ENCODE measurements at places on chromosomes 2 and 18.

DNA sequence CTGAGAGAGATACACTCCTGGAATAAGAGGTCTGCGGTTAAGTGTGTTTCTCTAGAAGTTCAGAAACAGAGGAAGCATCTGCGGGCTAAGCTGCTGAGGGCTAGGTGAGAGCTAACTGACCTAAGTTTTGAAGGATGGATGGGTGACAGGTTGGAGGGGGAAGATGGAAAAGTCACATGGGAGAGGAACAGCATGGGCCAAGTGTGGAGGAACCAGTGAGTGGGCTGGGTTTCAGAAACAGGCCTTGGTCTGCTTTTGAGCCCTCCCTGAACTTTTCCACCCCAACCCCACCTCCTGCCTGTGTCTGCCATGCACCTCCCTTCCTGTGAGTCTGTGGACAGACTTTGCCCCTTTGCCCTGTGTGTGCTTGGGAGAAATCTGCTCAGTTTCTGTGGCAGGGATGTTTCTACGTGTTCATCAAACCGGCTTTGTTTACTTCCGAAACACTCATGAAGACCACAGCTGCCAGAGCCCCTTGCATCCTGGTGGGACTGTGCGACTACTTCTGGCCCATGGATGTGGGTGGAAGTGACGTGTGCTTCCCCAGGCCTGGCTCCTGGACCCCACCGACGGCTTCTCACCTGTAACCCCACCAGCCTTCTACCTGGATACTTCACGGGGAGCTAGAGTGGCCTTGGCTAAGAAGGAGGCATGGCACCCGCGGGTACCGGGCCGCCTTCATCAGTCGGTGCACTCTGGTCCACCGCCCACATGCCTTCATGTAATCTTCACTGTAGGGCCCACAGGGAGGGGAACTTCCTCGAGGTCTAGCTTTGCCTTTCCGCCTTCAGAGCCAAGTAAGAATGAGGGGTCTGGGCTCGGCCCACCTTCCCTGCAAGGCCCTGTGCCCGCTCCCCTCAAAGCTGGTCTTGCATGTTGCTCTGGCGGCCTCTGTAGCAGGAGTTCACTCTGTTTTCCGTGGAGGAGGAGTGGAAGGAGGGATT lies 1.4 kb upstream of the HPCAL1 start:
- DNase-seq, result no peak

- DNase-seq, result no peak
These were observed 200.4 kb downstream of the CTNNA2 start for GRCh38 chr2:79713131-79713785.

- no peak for DNase-seq
These were observed 36.7 kb downstream of the SP140 start for GRCh38 chr2:230262246-230262645.

DNA sequence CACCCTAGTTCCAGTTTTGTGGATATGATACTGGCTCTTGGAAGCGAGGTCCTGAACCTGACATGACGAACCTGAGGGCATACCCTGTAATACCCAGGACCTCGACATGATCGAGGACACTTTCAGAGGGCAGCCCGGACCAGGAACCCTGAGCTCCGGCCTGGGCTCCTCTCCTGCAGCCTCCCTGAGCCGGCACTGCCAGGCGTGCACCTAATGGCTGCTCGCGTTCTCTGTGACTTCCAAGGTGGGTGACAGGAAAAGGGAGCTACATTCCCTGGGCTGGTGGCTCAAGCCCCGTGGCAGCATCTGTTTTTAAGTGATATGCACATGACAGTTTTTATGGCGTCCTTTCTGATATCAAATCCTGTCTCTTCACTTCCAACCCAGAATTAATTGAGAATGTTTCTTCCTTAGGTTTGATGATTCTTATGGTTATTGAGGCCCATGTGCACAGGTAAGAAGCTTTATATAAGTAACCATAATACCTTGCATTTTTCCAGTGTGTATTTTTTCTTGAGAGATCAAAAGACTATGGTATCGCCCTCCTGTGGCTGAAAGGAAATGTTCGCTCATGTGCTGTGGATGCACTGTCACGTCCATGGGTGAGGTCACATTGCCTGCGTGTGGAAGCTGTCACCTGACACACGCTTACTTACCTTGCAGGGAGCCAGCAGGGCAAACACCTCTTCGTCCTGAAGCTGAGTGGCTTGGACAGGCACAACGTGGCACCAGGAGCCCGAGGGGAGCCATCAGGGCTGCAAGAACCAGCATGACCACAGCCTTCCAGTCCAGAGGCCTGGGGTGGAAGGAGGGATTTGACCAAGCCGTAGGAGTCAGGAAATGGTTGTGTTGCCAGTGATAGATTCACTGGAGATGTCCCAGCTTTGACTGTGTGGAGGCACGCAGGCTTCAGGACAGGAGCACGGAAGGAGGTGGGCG lies 367.4 kb upstream of the MYT1L start:
- no peak for DNase-seq

DNA sequence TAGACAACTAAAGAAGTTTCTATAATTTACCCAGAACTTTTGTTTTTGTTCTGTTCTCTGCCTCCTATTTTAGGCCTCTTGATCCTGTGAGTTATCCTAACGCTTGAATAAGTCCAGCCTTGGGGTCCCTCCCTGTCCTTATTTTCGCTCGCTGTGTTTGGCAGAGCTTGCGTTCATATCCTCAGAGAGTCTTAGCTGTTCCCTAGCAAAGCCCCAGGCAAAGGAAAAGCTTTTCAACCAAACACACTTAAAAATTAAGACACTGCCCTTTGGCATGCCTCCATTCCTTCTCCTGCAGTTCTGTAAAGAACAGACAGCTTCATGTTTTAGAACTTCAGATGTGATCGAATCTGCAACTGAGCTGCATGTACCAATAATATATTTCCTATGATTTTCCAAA lies 517.2 kb downstream of the SUCLG1 start:
- no peak for DNase-seq

DNA sequence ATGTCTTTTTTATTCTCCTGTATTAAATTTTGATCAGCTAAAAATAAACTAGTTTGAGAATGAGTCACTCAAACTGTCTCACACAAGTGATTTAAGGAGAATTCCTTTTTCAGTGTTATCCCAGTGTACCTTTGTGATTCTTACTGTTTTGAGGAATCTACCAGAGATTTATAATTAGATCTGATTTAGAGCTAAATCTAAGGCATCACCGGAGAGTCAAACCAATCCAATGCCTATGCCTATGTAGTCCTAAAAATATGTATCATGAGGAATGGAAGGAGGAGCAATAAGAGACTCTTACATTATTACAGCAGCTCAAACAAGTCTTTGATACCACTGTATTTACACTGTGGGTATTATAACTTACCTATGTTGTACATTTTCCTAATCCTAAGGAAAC lies 63.4 kb upstream of the CYP20A1 start:
- no peak for DNase-seq

- DNase-seq, result no peak
These were observed 81.0 kb downstream of the SUMO1 start for GRCh38 chr2:202157211-202157990.

GRCh38 chr2:228644199-228644598 lies 462.7 kb upstream of the SPHKAP start:
- DNase-seq, result no peak

GRCh38 chr2:134391751-134392160 lies 137.9 kb downstream of the MGAT5 start:
- DNase-seq, result no peak

DNA sequence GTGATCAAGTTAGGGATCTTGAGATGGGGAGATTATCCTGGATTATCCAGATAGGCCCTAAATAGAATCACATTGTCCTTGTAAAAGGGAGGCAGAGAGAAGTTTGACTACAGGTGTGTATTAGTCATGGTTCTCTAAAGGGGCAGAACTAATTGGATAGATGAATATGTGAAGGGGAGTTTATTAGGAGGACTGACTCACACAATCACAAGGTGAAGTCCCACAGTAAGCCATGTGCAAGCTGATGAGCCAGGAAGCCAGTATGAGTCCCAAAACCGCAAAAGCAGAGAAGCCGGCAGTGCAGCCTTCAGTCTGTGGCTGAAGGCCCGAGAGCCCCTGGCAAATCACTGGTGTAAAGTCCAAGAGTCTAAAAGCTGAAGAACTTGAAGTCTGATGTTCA lies 275.8 kb downstream of the KCNS3 start:
- no peak for DNase-seq

- DNase-seq, result no peak
These were observed 52.1 kb downstream of the SLC38A11 start for GRCh38 chr2:164903204-164903603.

GRCh38 chr2:29051730-29052129 lies 22.6 kb downstream of the PCARE start:
- DNase-seq, result no peak

DNA sequence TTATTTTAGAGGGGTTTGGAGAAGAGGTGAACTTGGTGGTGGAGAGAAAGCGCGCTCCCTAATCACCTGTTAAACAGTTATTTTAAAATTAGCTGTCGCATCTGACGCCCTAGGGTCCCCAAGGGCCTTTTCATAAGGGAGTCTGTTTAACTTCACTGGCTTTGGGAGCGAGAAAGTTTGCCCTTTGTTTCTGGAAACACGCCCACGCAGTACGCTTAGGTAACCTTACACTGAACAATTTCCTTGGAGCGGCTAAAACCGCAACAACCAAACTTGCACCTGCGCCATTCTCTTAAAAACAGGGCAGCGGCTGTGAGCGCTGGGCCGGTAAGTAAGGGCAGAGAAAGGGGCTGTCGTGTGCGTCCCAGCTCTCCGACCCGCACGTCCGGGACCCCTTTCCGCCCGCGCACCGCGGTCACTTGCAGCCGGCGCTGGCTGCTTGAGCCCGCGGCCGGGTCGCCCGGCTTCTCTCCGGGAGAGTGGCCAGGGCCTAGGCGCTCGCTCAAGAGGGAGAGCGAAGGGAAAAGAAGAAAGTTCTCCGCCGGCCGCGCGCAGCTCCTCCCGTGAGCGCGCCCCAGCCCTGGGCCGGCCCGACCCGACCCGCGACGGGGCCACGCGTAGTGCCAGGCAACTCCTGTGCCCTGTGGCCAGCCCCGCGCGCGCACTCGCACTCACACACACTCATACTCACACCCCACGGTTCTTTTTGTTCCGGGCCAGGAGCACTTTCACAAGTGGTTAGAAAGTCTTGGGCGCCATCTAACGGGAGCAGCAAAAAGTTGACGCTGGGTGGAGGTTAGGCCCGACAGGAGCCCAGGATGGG lies 19.2 kb downstream of the POU3F3 start:
- DNase-seq, result peak; percentile 75

- DNase-seq, result no peak
These were observed 7.7 kb upstream of the RHBDD1 start for GRCh38 chr2:226828191-226828590.

GRCh38 chr18:58303363-58303762 lies 259.3 kb downstream of the NEDD4L start:
- DNase-seq, result no peak
